ENCODE measurements at places on chromosomes 6 and 20.

DNA sequence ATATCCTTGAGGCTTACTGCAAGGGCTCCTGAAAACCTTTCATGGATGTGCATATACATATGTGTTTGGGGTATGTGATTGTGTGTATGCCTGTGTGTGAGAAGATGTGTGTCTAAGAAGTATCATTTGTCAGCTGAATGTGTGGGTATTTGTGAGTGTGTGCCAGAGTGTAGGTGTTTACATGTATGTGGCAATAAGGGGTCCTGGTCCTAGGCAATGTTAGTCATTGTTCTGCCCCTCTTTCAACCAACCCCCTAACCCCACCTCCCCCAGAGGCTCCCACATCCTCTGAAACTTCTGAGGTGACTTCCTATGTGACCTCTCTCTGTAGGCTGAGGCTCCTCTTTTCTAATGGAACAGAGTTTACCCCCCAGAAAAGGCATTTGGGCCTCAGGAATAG, 186.4 kb downstream of the LRFN2 start:
- DNase-seq = no peak
- no peak overlapping the region for H3K4me3 ChIP-seq
- no peak overlapping the region for H3K27ac ChIP-seq
- no peaks in the 10 kb centered on the region for H3K27me3 ChIP-seq
- H3K4me1 ChIP-seq = no peaks in the 10 kb centered on the region

GRCh38 chr6:46323312-46323965, 152.7 kb upstream of the ENPP5 start:
- no peaks in the 10 kb centered on the region for H3K4me1 ChIP-seq
- 0 out of 2 replicates have a peak, but pooled peaks cover 2% of the 10 kb centered on the region for H3K27me3 ChIP-seq
- no peak for DNase-seq
- H3K27ac ChIP-seq = no peak overlapping the region
- no peaks in the 10 kb centered on the region for H3K36me3 ChIP-seq
- H3K4me3 ChIP-seq = no peak overlapping the region

DNA sequence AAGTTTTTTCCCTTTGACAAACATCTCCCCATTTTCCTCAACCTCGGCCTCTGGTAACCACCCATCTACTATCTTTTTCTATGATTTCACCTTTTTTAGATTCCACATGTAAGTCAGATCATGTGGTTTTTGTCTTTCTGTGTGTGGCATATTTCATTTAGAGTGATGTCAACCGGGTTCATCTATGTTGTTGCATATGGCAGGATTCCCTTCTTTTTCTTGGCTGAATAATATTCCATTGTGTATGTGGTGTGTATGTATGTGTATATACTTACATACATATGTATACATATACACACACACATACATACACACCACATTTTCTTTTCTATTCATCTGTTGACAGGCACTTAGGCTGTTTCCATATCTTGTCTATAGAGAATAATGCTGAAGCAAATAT, 22.2 kb upstream of the PHIP start:
- H3K4me3 ChIP-seq = no peak overlapping the region
- no peaks in the 10 kb centered on the region for H3K4me1 ChIP-seq
- no peak for DNase-seq
- no peaks in the 10 kb centered on the region for H3K36me3 ChIP-seq
- no peaks in the 10 kb centered on the region for H3K27me3 ChIP-seq

- no peak overlapping the region for H3K4me3 ChIP-seq
- DNase-seq = no peak
- H3K36me3 ChIP-seq = no peaks in the 10 kb centered on the region
- H3K27me3 ChIP-seq = peaks cover 2% of the 10 kb centered on the region
- H3K27ac ChIP-seq = no peak overlapping the region
- H3K4me1 ChIP-seq = no peaks in the 10 kb centered on the region
Measured at GRCh38 chr20:61778495-61778863, 287.2 kb downstream of the TAF4 start.

DNA sequence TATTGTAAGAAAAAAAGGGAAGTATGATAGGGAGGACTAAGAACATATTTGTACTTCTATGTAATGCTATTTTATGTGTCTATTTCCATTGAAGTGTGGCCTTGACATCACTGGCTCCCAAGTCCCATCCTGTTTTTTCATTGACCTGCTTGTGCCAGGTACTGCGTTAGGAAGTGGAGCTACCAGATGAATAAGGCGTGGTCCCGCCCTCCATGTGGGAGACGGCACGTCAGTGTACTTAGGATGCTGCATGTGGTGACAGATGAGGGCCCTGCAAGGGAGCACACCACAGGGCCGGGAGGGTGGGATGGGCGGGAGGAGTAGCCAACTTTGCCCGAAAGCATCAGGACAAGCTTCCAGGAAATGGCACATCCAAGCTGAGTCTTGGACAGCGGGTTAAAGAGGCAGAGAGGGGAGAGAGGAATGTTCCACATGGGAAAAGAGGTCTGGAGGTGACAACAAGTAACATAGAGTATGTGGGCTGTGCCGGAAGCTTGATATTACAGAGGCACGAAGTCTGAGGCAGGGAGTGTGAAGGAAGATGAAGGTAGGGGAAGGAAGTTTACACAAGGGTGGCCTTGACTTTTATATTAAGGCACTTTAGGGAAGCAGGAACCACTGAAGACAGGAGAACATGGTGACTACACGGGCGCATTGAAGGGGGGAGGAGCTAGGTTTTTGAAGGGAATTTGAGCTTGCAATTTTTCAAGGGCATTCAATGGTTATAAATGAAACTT, 140.6 kb downstream of the MTHFD1L start:
- H3K4me3 ChIP-seq = no peak overlapping the region
- no peak for DNase-seq
- H3K36me3 ChIP-seq = no peaks in the 10 kb centered on the region
- no peaks in the 10 kb centered on the region for H3K4me1 ChIP-seq
- H3K27me3 ChIP-seq = no peaks in the 10 kb centered on the region
- no peak overlapping the region for H3K27ac ChIP-seq

DNA sequence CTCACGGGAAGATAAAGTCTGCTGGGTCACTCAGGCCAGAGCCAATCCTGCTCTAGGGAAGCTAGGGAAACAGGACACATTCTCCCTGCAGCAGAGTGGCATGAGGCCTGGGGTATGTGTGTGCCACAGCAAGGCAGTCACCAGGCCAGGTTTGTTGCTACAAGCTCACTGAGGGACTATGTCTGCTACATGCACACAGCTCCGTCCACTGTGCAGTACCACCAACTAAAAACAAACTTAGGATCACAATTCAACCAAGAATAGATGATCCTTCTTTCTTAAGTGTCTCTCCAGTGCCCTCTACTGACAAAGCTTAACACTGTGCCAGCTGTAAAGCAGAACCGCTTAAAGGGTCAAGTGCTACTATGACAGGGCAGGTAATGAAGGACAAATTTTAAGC, 192.5 kb downstream of the PTPRK start:
- DNase-seq = peak; percentile 36
- no peaks in the 10 kb centered on the region for H3K27me3 ChIP-seq
- H3K27ac ChIP-seq = no peak overlapping the region
- H3K4me3 ChIP-seq = no peak overlapping the region
- H3K4me1 ChIP-seq = no peaks in the 10 kb centered on the region

- no peaks in the 10 kb centered on the region for H3K36me3 ChIP-seq
Measured at GRCh38 chr20:32592022-32592421, 6.9 kb upstream of the NOL4L start.

- no peaks in the 10 kb centered on the region for H3K27me3 ChIP-seq
- H3K27ac ChIP-seq = no peak overlapping the region
- H3K4me1 ChIP-seq = no peaks in the 10 kb centered on the region
Measured at GRCh38 chr6:64685401-64685800, 1021.6 kb downstream of the EYS start.

- DNase-seq = peak; percentile 70
- peaks cover 39% of the 10 kb centered on the region for H3K4me1 ChIP-seq
- H3K27me3 ChIP-seq = no peaks in the 10 kb centered on the region
- peaks cover 27% of the 10 kb centered on the region for H3K36me3 ChIP-seq
- peak overlapping the region; percentile 78 for H3K27ac ChIP-seq
Measured at GRCh38 chr20:53579581-53580375, 13.9 kb downstream of the ZNF217 start.

GRCh38 chr6:56693246-56693607, 50.5 kb upstream of the DST start:
- DNase-seq = peak; percentile 22
- peak overlapping the region; percentile 56 for H3K27ac ChIP-seq
- no peaks in the 10 kb centered on the region for H3K27me3 ChIP-seq
- H3K4me1 ChIP-seq = peaks cover 43% of the 10 kb centered on the region
- H3K4me3 ChIP-seq = peak overlapping the region; percentile 22

DNA sequence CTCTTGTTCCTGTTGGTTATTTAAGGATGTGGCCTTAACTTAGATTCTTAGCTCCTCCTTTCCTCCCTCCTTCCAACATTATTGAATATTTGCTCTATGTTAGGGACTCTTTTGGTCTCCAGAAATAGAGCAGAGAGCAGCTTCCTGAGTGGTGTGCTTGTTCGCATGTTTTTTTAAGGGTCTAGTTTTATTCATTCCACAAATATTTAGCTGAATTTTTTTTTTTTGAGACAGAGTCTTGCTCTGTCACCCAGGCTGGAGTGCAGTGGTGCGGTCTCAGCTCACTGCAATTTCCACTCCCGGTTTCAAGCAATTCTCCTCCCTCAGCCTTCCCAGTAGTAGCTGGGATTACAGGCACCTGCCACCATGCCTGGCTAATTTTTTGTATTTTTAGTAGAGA, 169.2 kb downstream of the ZFAND3 start:
- no peak overlapping the region for H3K4me3 ChIP-seq
- H3K4me1 ChIP-seq = peaks cover 13% of the 10 kb centered on the region
- no peak overlapping the region for H3K27ac ChIP-seq
- H3K36me3 ChIP-seq = no peaks in the 10 kb centered on the region

DNA sequence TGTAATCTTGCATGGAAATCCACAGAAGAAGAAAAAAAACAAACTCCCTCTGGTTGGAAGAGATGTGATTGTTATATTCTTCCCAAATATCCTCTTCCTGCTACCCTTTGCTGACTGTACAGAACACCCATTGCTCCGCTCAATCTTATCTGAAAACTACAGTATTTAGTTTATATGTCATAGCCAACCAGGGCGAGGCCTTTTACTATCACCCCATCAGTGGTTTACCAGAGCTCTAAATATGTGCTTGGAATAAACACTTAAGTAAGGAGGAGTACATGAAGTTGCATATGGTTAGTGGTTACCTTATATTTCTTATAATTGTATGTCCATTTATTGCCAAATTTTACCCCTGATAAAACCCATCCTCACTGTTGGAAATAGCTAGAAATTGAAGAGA, 12.2 kb downstream of the PRL start:
- no peaks in the 10 kb centered on the region for H3K4me1 ChIP-seq
- H3K27ac ChIP-seq = no peak overlapping the region
- no peaks in the 10 kb centered on the region for H3K27me3 ChIP-seq
- no peak for DNase-seq

DNA sequence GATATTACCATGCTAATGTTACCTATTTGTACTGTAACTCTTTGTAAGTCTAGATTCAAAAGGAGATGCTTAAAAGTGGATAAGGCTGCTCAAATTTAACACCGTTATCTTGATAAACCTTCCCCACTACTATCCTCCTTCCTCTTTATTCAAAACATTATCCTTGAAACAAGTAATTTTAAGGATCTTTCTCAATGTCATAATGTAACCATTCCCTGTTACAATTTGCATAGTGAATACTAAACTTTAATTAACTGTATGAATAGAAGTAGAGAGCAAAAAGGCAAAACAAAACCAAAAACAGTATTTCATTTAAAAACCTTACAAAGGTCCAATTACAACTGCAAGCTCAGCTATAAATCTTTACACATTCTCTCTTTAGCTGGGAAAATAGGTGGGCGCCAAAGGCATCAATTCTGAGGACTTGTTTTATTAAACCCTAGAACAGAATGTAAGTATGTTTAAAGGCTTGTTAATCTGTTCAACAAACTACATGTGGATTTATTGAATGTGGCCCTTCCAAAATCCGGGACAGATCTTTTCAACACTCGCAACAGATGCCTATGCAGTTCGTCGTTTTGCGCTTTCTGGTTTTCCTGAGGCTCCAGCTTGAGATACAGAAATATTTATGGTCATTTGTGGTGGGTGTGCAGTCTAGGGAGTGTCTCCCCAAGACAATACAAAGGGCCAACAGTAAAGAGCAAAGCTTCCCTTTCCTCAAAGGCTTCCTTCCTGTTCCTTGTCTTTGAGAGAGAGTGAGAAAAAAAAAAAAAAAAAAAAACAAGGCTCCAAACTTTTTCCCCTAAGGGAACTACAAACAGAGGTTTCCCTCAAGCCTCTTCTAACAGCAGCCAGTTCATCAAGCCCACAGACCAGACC, 15.1 kb downstream of the KIF13A start:
- H3K27ac ChIP-seq = no peak overlapping the region
- DNase-seq = no peak
- H3K4me3 ChIP-seq = no peak overlapping the region

DNA sequence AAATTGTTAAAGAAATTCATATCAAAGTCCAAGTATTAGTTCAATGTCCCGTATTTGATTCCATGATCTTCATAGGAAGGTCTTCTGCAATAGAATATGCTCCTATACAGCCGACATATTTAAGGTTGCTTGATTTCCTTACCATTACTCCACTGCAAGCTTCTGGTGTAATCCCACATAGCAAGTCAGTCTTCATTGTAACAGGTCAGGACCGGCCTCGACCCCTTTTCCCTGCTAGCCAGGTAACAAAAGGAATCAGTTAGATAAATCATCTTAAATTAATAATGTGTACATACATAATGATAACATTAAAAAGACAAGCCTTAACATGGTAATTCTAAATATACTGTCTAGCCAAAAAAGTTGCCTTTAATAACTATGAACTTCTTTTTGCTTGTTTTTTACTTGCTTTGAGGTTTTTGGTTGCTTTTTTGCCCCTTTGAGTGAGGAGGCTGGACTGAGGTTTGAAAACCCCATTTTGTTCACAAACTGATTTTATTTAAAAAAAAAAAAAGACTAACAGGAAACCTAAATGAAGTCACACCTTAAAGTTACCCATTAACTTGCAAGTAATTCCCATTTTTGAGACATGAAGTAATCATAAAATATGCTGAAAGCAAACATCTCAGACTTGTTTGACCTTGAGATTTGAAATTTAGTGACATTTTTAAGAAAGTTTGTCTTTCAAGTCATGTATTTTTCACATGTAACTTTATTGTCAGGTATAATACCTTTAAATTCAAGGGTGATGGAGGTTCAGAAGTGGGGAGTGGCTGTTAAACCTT, 19.2 kb upstream of the SNX14 start:
- peaks cover 3% of the 10 kb centered on the region for H3K36me3 ChIP-seq
- peaks cover 19% of the 10 kb centered on the region for H3K4me1 ChIP-seq
- no peak for DNase-seq
- no peaks in the 10 kb centered on the region for H3K27me3 ChIP-seq

GRCh38 chr6:11822346-11822745, 43.7 kb upstream of the ADTRP start:
- no peak overlapping the region for H3K27ac ChIP-seq
- no peak overlapping the region for H3K4me3 ChIP-seq
- no peak for DNase-seq
- H3K36me3 ChIP-seq = no peaks in the 10 kb centered on the region

Data from Caco-2 (cell line).